Activated T-cell treated with anti-CD3 and anti-CD28 coated beads for 24 hours (primary cell): ENCODE measurements at places on chromosomes 2 and 18.
A peak's percentile ranks its signal among the peaks of the same experiment; 100 is the strongest.

- no peak for DNase-seq
These were observed 4.4 kb downstream of the TIA1 start for GRCh38 chr2:70243806-70244584.

GRCh38 chr18:21693322-21693721 lies 11.3 kb downstream of the ABHD3 start:
- no peak for DNase-seq

DNA sequence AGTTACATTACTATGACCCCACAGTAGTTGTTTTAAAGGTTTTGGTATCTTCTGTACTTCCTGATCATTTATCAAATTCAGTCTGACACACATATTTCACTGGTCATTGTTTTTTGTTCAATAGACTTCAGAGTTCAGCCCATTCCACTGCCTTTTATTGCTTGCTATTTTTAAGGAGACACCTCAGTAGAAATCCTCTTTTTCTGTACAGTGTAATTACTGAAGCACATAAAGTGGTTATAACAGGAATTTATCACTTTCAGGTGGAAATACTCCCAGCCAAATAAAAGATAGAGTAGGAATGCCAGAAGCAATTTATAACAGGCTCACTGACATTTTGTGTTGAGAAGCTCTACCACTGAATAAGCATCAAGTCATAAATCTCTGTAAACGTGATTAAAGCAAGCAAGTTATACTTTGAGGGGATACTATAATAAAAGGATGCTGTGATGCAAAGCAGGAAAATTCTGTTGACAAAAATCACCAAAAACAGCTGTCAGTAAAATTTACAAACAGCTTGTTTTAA lies 6.6 kb upstream of the BARD1 start:
- no peak for DNase-seq

DNA sequence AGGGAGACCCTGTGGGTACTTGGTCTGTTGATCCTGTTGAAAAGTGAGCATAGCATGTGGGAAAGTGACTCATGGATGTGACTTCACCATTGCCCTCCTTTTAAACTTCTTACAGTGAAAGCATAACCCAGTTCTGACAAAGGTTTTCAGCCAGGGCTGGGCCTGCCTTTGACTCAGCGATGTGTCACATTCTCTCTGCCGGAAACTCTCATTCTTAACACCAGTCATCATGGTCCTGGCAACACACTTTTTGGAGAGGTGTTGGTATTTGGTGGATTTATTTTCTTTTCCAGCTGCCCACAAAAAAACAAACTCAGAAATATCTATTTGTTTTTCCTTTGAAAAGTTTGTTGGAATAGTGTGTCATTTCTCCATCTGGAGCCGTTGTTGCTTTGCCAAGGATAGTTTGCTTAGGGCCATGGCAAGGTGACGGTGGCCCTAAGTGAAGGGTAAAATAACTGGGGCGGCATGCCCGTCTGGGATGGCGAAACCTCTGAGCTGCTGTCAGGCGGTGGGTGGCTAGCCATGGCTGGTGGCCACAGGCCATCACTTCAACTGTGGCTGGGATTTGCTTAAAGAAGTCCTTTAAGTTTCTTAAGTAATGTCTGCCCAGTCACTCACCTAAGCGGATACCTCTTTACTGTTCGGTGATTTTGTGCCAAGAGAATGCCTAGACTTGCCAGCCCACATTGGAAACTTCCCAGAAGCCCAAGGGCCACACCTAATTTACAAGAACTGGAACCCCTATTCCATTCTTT lies 123.3 kb downstream of the LTBP1 start:
- peak; percentile 39 for DNase-seq

- no peak for DNase-seq
These were observed 97.3 kb downstream of the ARL6IP6 start for GRCh38 chr2:152815634-152816257.

GRCh38 chr2:74205596-74205995 lies 7.2 kb downstream of the MTHFD2 start:
- DNase-seq, result no peak

DNA sequence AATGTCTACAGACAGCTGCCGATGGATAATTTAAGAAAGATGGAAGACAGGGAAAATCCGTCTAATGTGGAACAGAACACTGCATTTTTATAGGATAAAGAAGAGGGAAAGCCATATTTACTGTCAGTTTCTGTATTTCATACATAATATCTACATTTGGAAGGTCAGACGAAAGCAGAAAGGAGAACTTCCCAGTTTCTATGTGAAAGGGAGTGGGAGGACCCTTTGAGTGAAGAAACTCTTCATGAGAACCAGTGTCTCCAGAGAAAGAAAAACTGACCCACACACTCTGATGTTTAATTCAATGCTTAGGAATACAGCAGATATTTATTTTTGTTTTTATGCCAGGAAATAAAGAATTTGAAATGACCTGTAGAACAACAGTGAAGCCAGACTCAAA lies 127.2 kb downstream of the CALCRL start:
- no peak for DNase-seq

GRCh38 chr2:175004730-175004979 lies 526 bp downstream of the CHN1 start:
- no peak for DNase-seq

- DNase-seq, result no peak
These were observed 92.7 kb downstream of the FAM124B start for GRCh38 chr2:224309176-224309575.

DNA sequence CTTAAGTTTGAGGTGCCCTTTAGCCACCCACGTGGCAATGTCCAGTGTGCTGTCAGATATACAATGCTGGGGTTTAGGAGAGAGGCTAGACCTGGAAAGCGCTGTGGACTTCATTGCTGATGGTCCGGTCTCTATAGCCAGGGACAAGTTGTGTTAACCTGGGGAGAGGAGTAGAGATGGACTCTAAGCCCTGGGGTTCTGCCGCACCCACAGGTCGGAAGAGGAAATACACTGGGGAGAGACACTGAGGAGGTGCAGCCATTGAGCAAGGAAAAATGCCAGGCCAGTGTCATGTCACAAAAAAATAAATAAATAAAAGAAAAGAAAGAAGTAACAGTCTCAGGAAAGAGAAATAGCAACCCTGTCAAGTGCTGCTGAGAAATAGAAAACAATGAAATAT lies 106.9 kb upstream of the CBLN2 start:
- no peak for DNase-seq

DNA sequence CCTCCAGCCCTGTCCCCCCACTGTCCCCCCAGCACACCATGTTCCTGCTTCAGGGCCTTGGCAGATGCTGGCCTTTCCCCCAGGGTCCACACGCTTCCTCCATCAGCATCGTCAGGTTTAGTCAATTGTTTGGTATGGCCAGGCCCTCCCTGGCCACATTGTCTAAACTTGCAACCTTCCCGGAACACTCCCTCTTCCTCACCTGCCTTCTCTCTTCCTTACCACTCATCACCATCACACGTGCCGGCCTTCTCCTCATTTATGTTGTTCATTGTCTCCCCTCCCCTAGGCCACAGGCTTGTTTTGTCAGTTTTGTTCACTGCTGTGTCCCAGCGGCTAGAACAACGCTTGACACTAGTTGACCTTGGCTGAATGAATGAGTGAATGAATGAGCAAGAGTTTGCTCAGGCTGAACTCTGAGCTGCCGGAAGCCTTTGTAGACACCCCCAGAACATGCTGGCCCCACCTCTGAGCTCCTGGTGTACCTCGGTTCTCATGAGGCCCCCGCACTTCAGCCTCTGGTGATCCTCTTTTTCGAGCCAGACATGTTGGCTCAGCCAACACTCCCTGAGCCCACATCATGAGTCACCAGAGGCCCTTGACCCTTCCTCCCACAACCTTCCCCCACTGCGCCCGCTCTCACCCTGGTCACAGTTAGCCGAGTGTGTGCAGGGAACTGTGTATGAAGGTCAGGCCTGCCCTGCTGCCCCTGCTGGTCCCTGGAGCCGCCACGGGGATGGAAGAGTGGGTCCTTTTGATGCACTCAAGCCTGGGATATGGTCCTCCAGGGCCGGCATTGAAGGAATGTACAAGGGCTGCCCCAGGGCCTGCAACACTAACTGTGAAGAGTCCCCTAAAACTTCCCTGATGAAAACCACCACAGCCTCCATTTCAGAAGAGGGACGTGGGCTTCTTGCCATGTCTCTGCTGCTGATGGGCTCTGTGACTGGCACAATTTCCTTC lies 57.5 kb downstream of the HS1BP3 start:
- DNase-seq, result no peak

DNA sequence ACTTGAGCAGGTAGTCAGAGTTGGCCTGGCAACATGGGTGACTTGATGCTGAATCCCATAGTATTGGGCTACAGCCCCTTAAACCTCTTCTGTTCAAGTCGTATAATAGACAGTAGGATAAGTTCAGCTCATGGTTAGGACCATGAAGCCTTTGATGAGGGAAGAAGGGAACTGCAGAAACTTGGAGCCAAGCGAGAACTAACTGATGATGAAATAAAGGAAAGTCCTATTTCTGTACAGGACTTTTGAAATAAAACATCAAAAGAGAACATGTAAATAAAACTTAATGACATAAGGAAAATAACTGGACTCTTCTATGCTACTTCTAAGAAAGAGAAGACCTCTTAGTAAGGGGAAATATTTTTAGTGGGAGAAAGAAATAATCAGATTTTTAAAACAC lies 51.2 kb upstream of the UGP2 start:
- DNase-seq, result no peak

GRCh38 chr18:49747876-49748275 lies 65.5 kb downstream of the ACAA2 start:
- no peak for DNase-seq

DNA sequence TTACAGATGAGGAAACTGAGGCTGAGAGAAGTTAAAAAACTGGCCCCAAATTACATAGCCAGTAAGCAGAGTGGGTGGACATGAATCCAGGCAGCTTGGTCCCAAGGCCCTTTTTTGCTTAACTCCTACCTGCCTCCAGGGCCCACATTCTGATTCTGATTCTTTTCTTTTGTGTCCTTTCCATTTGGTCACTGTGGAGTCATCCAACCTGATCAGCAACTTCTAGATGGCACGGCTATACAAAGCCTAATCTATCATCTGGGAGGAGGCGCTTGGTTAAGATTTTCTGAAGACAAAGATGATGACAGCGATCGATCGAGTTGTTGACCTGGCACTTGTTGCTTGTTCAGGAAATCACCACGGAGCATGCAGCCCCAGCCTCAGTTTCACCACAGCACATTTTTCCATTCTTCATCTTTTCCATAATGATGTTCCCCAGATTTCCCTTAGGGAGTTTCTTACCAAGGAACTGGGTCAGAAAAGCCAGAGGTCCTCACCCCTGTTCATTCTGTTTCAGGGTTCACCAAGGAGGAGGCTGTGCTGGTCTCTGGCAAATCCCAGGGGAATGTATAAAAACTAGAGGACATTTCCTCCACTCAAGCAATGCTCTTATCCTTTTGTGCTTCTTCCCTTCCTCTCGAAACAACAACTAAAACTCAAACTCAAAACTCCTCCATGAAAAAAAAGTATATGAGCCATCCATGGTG lies 6.9 kb upstream of the IGFBP2 start:
- no peak for DNase-seq

DNA sequence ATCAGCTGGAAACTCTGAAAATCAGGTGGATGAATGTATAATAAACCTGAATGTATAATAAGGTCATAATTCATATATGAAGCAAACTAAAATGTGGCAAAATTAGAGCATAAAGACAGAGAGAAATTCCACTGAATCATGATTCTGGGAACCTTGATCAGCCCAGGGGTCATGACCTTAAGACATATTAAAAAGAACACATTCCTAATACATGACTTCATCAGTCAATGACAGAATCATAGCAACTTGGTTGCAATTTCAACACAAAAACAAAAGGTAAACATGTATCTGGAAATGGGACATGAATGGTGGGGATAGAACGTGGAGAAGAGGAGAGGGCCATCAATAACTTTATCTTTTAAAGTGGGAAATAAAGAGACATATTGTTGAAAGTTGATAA lies 17.6 kb downstream of the AFF3 start:
- no peak for DNase-seq

- DNase-seq, result no peak
These were observed 335.8 kb downstream of the TRIB2 start for GRCh38 chr2:13052547-13052946.

GRCh38 chr18:73274812-73275621 lies 407.2 kb upstream of the NETO1 start:
- no peak for DNase-seq

- no peak for DNase-seq
These were observed 170.2 kb downstream of the PRKCE start for GRCh38 chr2:45821558-45822271.

DNA sequence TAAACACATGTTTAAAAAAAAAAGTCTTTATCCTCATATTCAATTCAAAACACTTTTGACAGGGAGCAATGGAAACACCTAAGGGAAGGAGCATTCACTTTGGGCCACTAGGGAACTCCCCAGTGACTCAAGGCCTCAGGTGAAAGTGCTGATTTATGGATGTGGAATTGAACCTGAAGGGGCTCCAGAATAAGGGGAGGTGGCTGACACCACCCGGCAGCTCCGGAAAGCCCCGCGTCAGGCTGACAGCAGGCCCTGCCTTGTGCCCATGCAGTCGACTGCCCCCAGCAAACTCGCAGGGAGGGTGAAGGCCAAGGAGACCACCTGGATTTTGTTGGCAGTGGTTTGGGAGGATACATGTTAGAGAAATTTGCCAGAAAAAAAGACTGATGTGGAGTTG lies 275.3 kb upstream of the NCKAP5 start:
- DNase-seq, result no peak

DNA sequence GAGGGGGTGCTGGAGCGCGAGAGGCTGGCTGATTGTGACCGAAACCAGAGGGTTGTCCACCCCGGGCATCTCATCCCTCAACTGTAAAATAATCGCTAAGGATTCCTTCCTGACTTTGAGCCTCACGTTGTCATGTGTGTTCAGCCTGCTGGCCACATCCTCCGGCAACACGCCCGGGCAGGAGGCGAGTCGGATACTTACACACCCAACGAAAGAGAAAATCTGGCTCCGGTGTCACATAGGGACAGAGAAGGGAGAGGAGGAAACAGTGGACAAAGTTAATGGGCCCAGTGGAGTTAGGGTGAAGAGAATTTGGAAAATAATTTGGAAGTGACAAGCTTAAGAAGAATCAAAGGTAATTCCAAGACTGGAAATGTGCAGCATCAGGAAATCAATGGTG lies 2.4 kb downstream of the TLX2 start:
- no peak for DNase-seq

- no peak for DNase-seq
These were observed 425.1 kb downstream of the RND3 start for GRCh38 chr2:150062416-150062815.

- no peak for DNase-seq
These were observed 269.0 kb downstream of the TCF4 start for GRCh38 chr18:55318951-55319441.

GRCh38 chr2:170456914-170457313 lies 258.2 kb upstream of the SP5 start:
- no peak for DNase-seq

GRCh38 chr2:143835481-143835880 lies 684.4 kb downstream of the ZEB2 start:
- DNase-seq, result no peak

DNA sequence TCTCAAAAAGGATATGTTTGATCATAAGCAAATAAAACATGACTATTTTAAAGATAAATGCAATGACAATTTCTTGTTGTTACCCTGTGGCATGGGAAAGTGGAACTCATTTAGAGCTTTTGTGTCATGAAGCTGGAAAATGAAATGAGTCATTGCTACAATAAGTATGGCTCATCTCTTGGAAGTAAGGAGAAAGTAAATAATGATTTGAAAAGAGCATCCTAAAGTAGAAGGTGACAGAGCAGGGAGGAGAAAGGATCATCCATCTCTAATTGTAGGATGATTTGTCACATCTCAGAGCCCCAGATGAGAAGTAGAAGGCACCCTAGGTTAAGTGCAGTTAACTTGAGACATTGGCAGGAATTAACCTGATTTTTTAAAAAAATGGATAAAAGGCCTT lies 200.5 kb downstream of the CPS1 start:
- no peak for DNase-seq
